ENCODE measurements at places on chromosomes 16 and 17. TPM values are rescaled to one million over a fixed set of nuclear protein-coding genes. Genes with fewer than 3 reads are reported as not detected.

The ST6GALNAC2 gene
- 0.68 TPM for polyA plus RNA-seq

The PIRT gene
- not detected for polyA plus RNA-seq

The MMP25 gene
- polyA plus RNA-seq, result 0.40 TPM

The ENPP7 gene
- 0.89 TPM for polyA plus RNA-seq
